ENCODE measurements at places on chromosomes 3 and 15. TPM values are rescaled to one million over a fixed set of nuclear protein-coding genes. Genes with fewer than 3 reads are reported as not detected.

GRCh38 chr3:171266034-171266739 is 194.0 kb downstream of the TNIK start:
- no peak for DNase-seq

- DNase-seq = no peak
Observed at GRCh38 chr3:65181391-65181871, 493.6 kb upstream of the ADAMTS9 start.

DNA sequence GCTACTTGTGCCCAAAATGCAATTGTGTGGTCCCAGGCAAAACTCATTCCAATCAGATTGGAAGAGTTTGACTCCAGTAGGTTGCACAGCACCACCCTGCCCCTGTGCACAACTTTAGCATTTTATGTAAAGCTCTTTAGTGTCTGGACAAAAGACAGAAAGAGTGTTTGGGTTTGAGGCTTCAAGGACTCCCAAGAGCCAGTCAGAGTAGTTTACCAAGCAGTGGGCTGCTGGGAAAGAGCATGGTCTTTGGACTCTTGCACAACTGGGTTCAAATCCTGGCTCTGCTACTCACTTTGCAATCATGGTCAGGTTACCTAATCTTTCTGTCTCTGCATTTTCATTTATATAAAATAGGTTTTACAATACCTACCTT is 75.8 kb upstream of the UMPS start:
- no peak for DNase-seq

DNA sequence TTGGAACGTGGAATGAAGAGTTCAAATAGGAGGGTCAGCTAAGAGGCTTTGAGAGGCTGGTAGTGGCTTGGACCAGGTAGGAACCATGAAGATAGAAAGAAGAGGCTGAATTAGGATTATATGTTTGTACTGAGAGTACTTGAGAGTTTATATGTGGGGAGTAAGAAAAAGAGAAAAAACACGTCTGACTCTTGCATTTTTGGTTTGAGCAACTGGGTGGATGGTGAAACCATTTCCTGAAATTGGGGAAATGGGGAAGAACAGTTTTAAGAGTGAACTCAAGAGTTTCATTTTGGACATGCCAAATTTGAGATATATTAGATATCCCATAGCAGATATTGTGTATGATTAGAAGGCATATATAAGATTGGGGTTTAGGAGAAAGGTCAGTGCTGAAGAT is 92.9 kb upstream of the TNIK start:
- DNase-seq = no peak

GRCh38 chr3:85432081-85432480 is 473.3 kb downstream of the CADM2 start:
- DNase-seq = no peak

- no peak for DNase-seq
Observed at GRCh38 chr15:74250266-74250665, 14.1 kb downstream of the CCDC33 start.

GRCh38 chr3:170473358-170473757 is 54.7 kb downstream of the CLDN11 start:
- no peak for DNase-seq

GRCh38 chr3:186502966-186503712 is 41.0 kb downstream of the CRYGS start:
- no peak for DNase-seq

DNA sequence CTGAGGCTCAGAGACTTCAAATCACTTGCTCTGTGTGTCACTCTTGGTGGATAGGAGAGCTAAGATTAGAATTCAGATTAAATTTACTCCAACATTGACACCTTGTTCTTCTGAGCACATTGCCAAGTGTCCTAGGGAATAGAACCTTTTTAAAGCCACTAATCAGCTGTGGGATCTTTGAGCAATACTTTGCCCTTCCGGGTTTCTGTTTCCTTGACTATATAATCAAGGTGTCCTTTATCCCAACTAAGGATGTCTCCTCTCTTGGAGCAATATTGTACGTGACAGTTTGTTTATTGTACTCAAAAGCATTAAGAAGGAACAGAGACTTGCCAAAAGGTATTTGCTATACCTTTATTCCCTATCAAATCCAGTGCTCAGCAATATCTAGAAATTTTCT is 170.9 kb upstream of the CADPS start:
- no peak for DNase-seq

DNA sequence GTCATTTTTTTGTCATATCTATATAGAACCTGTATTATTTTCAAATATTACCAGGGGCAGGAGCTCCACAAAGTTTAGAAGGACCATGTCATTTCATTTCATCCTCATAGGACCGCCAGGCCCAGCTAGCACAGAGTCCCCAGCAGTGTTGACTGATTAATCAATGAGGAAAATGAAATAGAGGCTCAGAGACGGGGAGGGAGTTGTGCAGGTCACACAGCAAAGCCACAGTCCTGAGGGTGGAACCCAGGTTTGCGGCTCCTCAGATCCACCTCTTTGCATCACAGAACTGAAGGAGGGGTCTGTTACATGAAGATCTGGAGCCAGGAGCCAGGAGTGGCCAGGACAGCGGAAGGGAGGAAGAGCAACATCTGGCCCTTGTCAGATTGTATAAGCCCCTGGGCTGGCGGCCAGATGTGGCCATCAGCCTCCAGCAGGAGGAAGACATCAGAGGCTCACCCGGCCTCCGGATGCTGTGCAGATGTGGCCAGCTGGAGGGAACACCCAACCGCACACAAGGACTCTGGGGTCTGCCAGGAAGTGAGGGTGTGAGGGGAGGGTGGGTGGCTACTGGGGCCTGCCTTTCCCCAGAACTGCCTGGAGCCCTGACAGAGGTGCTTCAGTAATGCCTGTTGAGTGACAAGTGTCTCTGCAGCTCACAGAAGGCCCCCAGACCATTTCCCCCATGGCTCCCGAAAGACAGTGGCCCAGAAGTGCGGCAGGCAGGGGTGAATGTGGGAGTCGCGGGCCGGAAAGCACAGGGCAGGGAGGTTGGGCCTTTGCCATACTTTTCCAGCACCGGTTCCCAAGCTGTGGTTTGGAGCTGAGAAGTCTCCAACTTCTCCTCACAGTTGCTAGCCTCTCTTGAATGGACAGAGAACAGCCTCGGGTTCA is 21.3 kb downstream of the EFCC1 start:
- peak; percentile 73 for DNase-seq

- DNase-seq = no peak
Observed at GRCh38 chr3:15345066-15345607, 12.8 kb upstream of the SH3BP5 start.

GRCh38 chr3:181880331-181880730 is 168.6 kb downstream of the SOX2 start:
- no peak for DNase-seq

- DNase-seq = no peak
Observed at GRCh38 chr3:78022232-78022631, 982.3 kb downstream of the ROBO2 start.

GRCh38 chr3:143672396-143673165 is 175.7 kb downstream of the SLC9A9 start:
- DNase-seq = no peak

- DNase-seq = no peak
Observed at GRCh38 chr3:126552688-126553283, 5.9 kb downstream of the C3orf22 start.

DNA sequence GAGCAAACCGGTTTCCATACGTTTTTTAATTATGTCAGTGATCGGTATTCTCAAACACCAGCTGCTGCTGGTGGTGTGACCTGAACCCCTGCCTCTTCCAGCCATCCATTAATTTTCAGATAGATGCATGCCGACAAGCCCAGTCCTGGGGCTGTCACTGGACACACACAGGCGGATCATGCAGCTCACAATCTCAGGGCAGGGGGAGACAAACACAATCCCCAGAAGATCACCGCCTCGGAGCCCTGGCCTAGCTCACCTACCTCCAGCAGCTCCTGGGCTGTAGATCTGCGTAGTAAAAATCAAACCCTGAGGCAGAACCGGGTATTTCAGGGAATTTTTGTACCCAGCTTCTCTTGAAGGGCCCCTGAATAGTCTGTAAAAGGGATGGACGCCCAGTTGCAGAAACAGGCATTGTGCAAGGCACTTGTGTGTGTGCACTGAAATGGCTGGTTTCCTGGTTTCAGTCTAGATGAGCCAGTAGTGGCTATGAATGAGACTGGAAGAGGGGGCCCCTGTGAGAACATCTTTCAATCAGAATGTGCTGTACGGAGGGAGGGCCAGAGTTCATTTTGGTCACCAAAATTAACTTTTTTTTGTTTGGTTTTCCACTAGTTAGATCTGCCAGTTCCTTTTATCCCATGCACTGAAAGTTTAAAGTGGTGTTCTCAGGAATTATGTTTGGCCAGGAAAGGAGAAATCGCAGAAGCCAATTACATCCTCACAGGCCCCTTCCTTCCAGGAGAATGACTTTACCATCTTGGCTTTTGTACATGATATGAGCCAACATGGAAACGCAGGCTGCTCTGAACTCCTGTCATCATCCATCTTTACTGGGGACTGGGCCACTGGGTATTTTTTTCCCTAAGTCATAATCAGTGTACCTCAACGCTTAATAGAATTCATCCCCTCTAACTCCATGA is 55.0 kb upstream of the RPL32 start:
- no peak for DNase-seq

DNA sequence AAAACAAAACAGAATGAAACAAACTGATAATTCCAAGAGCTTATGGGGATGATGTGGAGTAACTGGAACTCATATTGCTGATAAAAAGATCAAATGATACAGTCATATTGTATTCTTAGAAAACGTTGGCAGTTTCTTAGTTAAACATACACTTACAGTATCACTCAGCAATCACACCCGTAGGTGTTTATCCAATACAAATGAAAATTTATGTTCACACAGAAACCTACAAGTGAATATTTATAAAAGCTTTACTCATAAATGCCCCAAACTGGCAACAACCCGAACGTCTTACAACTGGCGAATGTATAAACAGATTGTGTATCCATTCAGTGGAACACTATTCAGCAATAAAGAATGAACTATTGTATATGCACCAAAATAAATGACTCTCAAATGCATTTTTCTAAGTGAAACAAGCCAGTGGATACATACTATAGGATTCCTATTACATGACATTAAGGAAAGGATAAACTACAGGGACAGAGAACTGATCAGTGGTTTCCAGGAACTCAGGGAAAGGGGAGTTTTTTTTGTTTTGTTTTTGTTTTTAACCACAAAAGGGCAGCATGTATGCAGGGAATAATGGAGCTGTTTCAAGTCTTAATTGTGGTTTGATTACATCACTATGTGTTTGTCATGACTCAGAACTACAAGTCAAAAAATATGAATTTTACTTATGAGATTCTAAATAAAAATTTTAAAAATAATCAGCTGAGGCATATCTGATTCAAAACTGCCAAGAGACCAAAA is 71.8 kb upstream of the NDUFB4 start:
- no peak for DNase-seq

DNA sequence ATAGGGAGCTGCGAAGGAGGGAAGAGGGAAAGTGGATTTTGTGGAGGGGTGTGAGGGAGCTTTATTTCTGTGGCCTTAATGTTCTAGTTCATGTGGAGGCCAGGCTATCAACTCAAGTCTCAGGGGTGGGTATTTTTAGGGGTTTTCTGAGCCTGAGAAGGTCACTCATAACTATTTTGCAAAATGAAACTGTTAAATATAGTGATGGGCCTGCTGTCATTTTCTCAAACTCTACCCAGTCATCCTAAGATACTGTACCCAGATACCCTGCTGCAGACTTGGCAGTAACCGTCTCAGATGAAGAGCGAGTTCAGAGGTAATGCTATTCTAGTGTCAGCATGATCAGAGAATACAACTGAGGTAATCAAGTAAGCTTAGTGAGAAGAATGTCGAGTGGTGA is 545.0 kb upstream of the TBL1XR1 start:
- no peak for DNase-seq

GRCh38 chr15:51726302-51727073 is 11.0 kb downstream of the LYSMD2 start:
- no peak for DNase-seq

DNA sequence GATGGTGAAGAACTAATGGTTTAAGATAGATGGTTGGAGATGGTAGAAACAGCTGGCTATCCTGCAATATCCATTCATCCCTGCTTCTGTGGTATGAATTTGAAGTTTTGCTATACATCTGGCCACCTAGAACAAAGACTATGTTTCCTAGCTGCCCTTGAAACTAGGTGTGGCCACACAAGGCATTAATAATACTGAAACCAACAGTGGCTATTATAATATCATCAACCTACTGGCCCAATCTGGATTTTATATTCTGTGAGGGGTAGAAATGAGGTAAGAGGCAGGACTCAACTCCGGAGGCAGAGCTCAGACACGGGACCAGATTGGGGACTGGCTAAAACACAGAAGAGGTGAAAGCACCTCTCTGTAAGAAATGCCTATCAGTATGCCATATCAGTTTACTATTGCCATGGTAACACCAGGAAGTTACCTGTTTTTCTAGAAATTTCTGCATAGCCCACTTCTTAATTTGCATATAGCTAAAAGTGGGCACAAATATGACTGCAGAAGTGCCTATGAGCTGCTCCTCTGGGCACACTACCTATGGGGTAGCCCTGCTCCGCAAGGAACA is 8.4 kb downstream of the IFT80 start:
- DNase-seq = no peak

DNA sequence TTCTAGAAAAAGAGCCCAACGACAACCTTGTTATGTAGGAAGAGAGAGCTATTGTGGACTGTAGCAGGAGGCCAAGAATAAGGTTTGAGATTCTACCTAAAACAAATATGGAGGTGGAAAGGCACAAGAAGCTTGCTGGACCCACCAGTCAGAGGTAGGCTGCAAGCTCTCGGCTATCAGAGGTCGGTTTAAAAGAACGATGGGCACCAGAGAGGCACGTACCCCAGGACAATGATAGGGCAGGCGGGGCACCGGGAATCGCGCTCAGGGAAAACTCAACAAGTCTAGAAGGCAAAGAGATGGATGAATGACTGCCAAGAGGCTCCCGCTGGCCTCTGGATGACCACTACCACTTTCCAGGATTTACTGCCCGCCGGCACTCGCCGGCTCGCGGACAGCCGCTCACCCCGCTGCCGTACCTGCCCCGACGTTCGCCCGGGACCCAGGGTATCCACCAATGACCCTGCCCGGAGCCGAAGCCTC is 1.1 kb downstream of the HDGFL3 start:
- DNase-seq = peak; percentile 22

Gene BTLA
- 0.31 TPM for polyA plus RNA-seq

Gene CADM2
- polyA plus RNA-seq = 1.0 TPM

Gene P2RY13
- polyA plus RNA-seq = 1.9 TPM

Gene STX19
- 0.30 TPM for polyA plus RNA-seq

Gene PODXL2
- 52.1 TPM for polyA plus RNA-seq

Gene ZNF106
- polyA plus RNA-seq = 52.5 TPM

Gene CHRD
- 13.2 TPM for polyA plus RNA-seq

Gene TMEM158
- polyA plus RNA-seq = 9.5 TPM

Gene GOLGA8O
- polyA plus RNA-seq = not detected

Gene LNP1
- polyA plus RNA-seq = 8.7 TPM

Gene CAPN3
- polyA plus RNA-seq = 21.0 TPM
